ENCODE measurements at places on chromosomes 1 and 21.

GRCh38 chr1:33957854-33958253 is 94.0 kb downstream of the HMGB4 start:
- DNase-seq, result no peak

- no peak for DNase-seq
Observed at GRCh38 chr1:150535511-150536287, 13.5 kb upstream of the ADAMTSL4 start.

DNA sequence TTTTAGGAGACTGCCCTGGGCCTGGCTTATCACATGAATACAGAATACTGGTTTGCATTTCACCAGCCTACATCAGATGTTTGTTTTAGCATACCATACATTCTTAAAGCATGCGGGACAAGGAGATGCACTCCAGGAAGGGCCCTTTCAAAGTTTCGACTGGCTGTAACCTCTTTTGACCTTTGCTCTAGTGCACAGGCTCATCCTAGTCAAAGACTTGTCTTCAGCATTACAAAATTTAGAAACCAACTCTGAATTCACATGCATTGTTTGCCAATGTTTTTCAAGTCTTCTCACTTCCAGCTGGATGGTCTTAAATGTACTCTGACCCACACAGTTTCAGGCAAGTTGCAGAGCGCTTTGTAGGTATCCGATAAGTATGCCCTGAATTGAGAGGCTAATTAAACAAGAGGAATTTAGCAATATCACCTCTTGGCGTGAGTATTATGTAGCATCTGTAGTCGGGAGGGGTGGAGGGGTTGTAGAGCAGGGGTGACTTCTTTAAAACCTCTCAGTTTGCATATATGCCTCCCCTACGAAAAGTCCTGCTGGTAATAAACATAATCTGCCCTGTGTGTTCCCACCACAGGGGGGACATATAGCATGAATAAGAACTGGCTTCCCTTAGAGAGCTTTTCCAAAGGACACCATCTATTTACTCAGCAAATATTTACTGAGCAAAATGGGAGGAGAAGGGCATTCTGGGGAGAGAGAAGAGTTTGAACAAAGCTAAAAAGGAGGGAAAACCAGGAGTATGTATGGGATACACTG is 24.4 kb upstream of the AHCYL1 start:
- peak; percentile 45 for DNase-seq

DNA sequence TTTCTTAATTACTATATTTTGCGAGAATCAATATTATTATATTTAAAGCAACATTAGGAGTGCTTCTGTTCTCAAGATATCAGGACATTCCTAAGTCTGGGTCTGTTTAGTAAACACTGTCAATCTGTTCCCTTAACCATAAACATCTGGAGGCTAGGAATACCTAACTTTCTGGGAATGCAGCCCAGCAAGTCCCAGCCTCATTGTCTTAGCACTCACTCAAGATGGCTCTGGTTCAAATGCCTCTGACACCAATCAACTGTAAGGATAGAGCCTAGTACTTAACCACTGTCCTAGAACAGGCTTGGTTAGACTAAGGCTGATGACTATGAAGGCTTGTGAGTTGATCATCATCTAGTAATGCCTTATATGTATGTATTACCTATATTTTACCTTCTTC is 61.5 kb downstream of the TNN start:
- DNase-seq, result no peak

- no peak for DNase-seq
Observed at GRCh38 chr1:220544901-220545303, 17.0 kb downstream of the MARK1 start.

DNA sequence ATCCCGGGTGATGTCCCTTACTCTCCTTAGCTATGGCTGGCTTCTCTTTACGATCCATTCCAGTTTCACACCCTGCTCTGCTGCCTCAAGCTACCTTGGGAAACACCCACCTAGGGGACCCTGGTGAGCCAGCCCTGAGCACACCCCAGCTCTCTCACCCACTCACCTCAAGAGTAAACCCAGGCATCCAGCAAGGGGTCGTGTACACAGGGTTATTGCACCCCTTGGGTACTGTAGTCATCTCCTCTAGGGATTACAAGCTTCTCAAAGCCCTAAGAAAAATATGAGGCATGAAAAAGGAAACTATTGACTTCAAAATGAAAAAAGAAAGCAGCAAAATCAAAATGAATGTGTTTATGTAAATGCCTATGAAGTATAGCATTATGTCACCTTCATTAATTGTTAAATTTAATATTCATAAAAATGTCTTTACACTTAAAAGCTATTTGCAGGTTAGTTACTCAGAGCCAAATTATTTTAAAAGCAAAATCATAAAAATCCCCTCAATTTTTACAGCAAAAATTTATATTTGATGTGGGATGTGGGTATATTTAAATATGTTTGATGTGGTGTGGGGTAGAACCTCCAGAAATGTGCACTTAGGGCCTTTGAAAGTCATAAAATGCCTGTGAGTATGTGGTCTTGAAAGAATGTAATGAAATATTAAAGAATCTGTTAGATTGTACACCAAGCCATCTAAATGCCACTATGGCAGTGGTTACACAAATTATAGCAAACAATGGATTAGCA is 190.3 kb downstream of the C1orf94 start:
- DNase-seq, result no peak

- no peak for DNase-seq
Observed at GRCh38 chr1:155297384-155297783, 3.9 kb downstream of the PKLR start.

GRCh38 chr1:201499795-201500669 is 6.9 kb downstream of the CSRP1 start:
- no peak for DNase-seq

- no peak for DNase-seq
Observed at GRCh38 chr1:234597894-234598293, 12.1 kb downstream of the IRF2BP2 start.

DNA sequence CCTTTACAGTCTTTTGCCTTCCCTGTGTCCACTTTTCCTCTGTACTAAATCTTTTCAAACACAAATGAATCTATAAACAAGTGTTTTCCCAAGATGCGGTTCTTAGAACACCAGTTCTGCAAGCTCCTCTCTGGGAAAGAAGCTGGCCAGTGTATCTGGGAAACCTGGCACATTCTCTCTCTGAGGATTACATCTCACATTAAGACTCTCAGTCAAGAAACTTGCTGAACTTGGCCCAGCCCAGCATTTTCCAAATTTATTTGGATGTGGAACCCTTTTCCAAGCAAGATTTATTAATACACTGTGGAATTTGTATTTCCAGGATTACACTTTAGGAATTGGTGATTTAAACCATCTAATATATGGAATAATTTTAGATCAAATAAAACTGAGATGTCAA is 105.7 kb downstream of the ZNF281 start:
- no peak for DNase-seq

- DNase-seq, result no peak
Observed at GRCh38 chr1:1755426-1755825, 22.8 kb downstream of the NADK start.

GRCh38 chr1:7898962-7899361 is 41.7 kb downstream of the TNFRSF9 start:
- no peak for DNase-seq

GRCh38 chr21:28159396-28159795 is 833.3 kb downstream of the LTN1 start:
- no peak for DNase-seq

- no peak for DNase-seq
Observed at GRCh38 chr1:112513112-112513870, 4.5 kb downstream of the WNT2B start.

GRCh38 chr1:223811634-223812101 is 34.1 kb downstream of the TP53BP2 start:
- DNase-seq, result no peak

GRCh38 chr1:223825767-223826748 is 19.7 kb downstream of the TP53BP2 start:
- no peak for DNase-seq

DNA sequence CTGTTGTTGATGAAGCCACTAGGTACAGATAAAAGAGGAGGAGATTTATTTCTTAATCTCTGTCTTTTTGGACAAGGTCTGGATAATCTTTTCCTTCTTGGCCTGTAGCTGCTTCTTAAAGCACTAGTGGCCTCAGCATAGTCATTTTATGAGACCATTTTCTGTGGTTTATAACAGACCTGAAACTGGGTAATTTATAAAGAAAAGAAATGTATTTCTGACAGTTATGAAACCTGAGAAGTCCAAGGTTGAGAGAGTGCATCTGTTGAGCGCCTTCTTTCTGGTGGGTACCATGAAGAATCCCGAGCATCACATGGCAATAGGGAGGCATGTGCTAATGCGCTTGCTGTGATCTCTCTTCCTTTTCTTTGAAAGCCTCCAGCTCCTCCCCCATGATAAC is 36.7 kb upstream of the PDC start:
- no peak for DNase-seq

- DNase-seq, result no peak
Observed at GRCh38 chr21:35615325-35615724, 445.0 kb downstream of the SETD4 start.

DNA sequence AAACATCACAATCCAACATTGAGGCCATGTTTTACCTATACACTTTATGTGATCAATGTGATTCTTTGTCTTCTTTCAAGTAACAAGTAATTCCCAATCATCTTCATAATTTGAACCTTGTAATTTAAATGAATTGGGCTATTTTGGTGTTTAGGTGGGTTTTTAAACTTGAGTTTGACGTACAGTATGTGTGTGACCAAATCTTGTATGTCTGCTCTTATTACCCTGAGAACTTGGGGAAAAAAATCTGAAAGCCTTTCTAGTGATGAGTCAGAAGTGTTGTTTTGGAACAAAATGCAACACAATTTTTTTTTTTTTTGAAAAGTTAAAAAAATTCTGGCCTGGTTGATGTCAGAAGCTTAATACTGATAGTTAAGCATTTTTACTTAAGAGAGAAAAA is 68.5 kb downstream of the HHAT start:
- DNase-seq, result no peak

GRCh38 chr1:15940110-15941043 is 35.5 kb downstream of the ZBTB17 start:
- DNase-seq, result no peak

GRCh38 chr1:54564312-54565112 is 16.5 kb downstream of the ACOT11 start:
- no peak for DNase-seq

GRCh38 chr1:225936523-225936922 is 4.5 kb downstream of the LEFTY2 start:
- no peak for DNase-seq

DNA sequence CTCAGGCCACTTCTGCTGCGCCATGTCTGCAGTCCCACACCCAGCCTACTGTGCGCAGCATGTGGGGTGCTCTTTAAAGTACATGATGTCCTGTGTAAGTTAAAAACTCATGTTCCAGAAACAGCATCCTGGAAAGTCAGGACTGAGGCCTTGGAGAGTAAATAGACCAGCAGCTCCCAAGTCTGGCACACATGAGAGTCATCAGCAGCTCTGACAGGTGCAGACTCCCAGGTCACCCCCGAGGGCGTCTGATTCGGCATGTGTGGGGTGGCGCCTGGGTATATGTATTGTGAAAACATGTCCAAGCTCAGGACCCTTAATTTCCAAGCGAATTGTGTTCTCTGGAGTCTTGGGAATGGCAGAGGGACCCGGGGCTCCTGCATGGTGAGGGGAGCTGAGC is 120.1 kb upstream of the RUNX3 start:
- DNase-seq, result no peak

DNA sequence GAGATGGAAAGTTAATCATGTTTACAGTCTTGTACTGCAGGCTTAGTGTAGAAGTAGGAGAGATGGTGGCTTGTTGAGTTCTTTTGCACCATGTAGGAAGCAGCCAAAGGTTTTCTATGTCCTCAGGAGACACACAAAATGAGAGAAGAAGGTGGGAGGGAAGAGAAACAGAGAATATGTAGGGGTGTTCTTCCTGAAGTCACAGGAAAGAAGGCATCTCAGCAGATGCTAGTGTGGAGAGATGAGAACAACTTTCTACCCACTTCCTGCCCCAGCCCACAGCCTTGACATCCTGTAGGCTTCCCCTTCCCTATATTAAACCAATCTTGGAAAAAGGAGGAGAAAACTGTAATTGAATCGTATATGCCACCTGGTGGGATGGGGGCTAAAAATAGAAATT is 217.0 kb downstream of the S1PR1 start:
- DNase-seq, result no peak

DNA sequence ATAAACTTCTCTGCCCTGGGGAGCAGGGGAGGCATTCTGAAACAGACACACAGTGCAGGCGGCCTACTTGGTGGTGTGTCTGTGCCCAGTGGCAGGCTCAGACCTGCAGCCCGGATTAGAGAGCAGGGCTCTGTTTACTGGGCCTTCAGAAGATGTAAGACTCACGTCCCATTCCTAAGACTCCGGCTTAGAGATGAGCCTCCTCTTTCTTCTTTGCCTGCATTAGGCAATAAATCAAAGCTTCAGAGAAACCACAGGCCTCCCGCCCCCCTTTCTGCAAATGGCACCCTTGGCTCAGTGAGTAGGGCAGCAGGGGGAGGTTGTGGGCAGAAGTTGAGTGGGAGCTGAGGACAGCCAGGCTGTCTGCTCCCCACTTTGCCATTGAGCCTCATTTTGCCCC is 35.8 kb downstream of the LGR6 start:
- DNase-seq, result no peak

DNA sequence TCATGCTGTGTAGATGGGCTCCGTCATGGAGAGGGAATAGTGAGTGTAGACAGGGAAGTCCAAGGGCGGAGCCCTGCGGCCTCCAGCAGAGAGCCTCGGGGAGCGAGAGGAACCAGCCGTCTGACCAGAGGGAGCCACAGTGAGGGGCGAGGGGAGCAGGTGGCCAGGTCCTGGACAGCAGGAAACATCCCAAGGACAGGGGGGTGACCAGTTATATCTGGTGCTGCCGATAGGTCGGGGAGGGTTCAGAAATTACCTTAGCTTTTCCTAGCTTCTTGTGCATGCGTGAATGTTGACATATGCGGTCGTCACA is 46.5 kb downstream of the TRAPPC10 start:
- DNase-seq, result no peak

DNA sequence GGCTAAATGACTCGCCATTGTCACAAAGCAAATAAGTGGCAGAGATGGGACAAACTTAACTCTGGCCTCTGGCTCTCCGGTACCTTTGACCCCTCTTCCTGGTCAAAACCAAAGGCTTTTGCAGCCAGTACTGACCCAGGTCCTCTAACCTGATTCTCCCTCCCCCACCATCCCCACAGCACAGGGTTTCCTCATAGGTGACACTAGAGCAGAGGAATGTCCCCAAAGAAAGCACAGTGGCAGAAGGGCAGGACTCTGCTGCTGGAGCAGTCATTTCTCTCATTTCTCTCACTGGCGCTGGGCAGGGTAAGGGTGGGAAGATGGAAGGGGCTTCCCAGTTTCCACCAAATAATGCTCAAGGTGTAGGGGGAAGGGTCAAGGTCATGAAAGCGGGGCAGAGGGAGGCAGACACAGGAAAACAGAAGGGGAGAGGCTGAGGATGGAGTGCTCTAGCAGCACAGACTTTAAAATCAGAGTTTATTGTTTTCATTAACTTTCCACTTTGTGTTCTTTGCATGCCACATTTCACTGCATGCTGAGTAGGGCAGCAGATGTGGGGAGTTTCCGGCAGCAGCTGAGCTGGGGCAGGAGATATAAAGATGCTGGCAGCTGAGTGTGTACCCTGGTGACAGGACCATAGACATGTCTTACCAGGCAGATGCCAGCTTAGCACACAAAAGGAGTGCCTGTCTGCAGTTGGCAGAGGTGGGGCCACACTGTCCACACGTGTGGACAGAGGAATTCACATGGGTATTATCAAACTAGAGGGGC is 80.5 kb downstream of the FAM78B start:
- DNase-seq, result no peak
